ENCODE measurements at places on chromosomes 7 and 10. TPM values are rescaled to one million over a fixed set of nuclear protein-coding genes. Genes with fewer than 3 reads are reported as not detected.

DNA sequence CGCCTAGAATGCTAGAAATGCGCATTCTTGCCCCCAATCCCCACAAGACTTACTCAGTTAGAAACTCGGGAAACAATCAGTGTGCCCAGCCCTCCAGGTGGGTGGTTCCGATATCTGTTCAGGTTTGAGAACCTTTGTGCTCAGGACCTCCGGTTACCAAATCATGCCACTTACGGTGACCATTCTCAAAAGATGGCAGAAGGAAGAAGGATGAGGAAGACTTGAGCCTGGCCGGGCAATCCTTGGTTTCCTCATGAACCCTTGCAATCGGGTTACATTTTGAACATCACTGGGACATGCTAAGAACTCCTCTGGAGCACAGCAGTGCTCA, 52.1 kb downstream of the RBM17 start:
- no peak for DNase-seq

DNA sequence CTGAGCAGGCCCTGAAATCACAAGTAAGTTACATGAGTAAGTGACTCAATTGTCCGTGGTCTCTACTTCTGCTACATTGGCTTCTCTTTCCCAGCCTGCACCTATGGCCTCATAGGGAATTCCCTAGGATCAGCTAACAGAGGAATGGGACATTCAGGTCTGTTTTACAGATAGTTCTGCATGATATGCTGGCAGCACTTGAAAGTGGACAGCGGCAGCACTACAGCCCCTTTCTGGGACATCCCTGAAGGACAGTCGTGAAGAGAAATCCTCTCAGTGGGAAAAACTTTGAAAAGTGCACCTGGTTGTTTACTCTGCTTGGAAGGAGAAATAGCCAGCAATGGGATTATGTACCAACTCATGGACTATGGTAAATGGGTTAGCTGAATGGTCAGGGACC, 293.1 kb upstream of the CACNA2D1 start:
- no peak for DNase-seq

Gene CCDC172
- total RNA-seq: not detected

- DNase-seq: peak; percentile 40
Observed at GRCh38 chr10:24722676-24723385, 856 bp downstream of the ARHGAP21 start.

- no peak for DNase-seq
Observed at GRCh38 chr10:8042721-8043568, 11.5 kb upstream of the GATA3 start.

Gene TACR2
- total RNA-seq: not detected

GRCh38 chr7:80721883-80722615, 83.6 kb downstream of the CD36 start:
- DNase-seq: peak; percentile 92

Gene COMTD1
- 1.6 TPM for total RNA-seq

Gene SYT15
- total RNA-seq: 0.54 TPM

GRCh38 chr10:85914720-85915119, 451.9 kb downstream of the GRID1 start:
- DNase-seq: no peak

DNA sequence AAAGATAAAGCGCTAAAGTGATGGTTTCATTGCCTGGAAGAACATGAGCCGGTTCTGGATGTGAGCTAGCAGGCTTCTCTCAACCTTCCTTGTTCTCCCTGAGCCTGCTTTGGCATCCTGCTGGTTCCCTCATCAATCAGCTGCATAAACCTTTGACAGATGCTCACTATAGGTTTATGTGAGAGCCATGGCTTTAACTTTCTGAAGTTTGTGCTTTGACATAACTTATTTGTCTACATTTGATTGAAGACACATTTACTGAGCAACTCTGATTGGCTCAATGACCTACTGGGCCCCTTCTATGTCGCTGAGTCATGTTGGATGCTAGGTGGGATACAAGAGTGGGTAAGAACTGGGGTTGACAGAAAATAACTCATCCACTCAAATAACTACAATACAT, 192.0 kb downstream of the ADAM12 start:
- DNase-seq: no peak

- peak; percentile 59 for DNase-seq
Observed at GRCh38 chr10:14822879-14823755, 14.7 kb downstream of the CDNF start.

GRCh38 chr7:114356133-114356532, 58.5 kb upstream of the FOXP2 start:
- peak; percentile 40 for DNase-seq

DNA sequence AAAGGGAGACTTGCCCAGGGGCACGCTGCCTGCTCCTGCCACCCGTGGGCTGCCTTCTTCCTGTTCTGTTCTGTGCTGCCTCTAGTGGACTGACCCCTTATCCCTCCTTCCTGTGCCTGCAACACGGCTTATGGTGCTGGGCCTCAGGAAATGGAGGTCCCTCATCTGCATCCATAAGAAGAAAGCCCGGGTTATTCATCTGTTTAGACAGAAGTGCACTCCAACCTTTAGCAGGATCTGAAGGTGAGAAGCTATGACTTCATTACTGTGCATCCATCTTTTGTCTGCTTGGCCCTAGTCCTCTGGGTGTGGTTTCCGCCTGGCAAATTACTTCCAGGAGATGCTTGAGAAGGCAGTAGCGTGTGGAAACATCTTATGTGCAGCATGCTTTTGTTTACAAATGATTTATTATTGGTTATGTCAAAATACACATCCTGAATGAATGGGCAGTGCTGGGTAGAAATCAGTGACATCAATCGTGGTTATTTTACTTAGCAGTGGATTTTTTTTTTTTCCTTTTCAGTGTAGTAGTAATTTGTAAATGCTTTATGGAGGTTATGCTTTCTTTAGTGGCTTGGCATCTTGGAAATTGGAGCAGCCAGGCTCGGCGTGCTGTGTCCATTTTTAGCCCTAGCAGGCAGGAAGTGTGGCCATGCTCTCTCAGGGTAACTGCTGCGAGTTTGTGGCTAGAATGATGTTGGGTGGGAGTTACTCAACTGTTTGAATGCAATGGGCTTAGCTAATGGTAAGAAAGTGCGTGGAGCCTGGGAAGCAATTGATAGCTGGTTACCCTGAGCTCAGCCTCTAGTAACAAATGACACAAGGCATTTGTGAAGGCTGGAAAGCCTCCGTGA, 12.7 kb downstream of the PTPRE start:
- DNase-seq: peak; percentile 37

DNA sequence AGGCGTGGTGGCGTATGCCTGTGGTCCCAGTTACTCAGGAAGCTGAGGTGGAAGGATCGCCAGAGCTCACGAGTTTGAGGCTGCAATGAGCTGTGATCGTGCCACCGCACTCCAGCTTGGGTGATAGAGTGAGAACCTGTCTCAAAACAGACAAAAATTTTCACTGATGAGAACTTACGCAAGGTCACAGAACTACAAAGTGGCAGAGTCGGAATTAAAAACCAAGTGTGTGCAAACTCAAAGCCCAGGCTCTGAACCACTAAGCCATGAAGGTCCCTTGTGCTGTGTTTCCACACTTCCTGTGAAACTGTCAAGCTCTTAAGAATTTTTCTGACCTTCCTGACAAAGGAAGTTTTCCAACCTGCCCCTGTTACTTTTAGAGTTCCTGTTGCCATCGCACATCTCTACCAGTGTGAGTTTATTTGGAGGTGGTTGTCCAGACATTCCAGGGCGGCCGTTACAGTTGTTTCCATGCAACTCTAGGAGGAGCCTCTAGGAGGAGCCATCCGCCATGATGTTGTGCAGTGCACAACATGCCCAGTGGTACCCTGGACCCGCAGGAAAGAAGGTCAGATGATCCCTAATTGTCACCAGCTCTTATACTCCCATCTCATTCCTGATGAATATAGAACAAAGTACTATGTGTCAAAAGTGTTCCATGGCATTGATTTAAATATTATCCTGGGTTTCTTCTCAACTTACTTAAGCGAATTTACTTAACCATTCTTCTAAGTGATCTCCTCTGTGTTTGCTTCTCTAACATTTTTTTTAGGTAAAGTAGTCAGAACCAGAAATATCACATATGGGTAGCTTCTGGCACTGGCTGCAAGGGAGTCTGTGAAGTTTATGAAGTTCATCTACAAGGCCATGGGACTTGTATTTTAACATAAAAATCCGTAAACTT, 49.0 kb upstream of the LYZL1 start:
- DNase-seq: no peak

GRCh38 chr7:158740657-158741293, 36.2 kb upstream of the NCAPG2 start:
- peak; percentile 95 for DNase-seq

GRCh38 chr7:114415064-114415989, 712 bp downstream of the FOXP2 start:
- DNase-seq: no peak

Gene ICA1
- total RNA-seq: not detected

GRCh38 chr7:116464375-116464774, 35.2 kb upstream of the CAV2 start:
- DNase-seq: peak; percentile 80

DNA sequence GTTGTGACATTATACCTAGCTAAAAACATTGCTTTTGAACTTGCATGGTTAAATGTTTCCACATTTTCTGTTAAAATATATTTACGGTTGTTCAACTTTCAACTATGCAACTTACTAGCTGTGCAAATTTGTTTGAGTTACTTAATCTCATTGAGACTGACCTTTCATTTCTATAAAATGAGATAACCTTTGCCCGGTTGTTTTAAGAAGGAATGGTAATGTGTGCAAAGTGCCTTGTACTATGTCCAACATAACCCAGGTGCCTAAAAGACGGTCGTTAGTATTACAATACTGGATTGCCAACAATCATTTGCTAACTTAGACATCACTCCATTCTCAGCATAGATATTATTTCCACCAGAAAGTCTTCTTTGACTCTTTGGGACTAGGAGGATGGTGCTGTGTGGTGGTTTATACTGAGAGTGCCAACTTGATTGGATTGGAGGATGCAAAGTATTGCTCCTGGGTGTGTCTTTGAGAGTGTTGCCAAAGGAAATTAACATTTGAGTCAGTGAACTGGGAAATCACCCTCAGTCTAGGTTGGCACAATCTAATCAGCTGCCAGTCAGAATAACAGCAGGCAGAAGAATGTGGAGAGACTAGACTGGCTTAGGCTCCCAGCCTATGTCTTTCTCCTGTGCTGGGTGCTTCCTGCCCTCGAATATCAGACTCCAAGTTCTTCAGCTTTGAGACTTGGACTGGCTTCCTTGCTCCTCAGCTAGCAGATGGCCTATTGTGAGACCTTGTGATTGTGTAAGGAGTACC, 85.2 kb upstream of the PDSS1 start:
- DNase-seq: no peak

Gene PRPS1L1
- not detected for total RNA-seq

DNA sequence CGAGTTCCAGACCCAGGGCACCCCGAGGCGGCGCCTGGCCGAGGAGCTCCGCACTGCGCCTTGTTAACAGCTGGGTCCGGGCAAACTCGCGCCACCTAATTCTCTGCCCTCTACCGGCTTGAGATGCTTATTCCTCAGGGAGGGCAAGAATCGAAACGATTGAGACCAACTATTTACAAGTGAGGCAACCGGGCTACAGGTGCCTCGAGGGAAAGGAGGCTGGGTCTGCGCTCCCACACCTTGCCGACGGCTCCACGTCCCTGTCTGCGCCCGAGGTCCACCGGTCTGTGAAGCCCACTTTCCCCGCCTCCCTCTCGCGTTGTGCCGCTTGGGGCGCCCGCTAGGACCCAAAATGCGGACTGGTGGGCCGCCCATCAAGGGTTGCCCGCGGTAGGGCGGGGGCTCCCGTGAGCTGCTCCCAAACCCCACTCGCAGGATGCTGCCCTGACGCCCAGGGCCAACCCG, 527 bp downstream of the AKR1B1 start:
- DNase-seq: peak; percentile 34

- DNase-seq: no peak
Observed at GRCh38 chr7:22574754-22575520, 74.9 kb upstream of the STEAP1B start.

Gene PAPSS2
- total RNA-seq: 58.6 TPM

Gene CTBP2
- 74.2 TPM for total RNA-seq

GRCh38 chr7:377080-378040, 87.4 kb downstream of the FOXL3 start:
- DNase-seq: no peak

Gene ZP3
- 0.83 TPM for total RNA-seq

DNA sequence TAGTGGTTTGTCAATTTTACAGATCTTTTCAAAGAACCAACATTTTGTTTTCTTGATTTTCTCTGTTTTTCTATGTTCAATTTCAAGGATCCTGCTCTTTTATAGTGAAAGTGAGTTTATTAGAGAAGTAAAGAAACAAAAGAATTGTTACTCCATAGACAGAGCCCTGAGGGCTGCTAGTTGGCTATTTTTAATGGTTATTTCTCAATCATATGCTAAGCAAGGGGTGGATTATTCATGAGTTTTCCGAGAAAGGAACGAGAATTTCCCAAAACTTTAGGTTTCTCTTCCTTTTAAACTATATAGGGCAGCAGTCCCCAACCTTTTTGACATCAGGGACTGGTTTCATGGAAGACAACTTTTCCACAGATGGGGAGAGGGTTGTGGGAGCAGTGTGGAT, 165.0 kb downstream of the CCSER2 start:
- DNase-seq: no peak

Gene PNLIPRP2
- total RNA-seq: not detected

DNA sequence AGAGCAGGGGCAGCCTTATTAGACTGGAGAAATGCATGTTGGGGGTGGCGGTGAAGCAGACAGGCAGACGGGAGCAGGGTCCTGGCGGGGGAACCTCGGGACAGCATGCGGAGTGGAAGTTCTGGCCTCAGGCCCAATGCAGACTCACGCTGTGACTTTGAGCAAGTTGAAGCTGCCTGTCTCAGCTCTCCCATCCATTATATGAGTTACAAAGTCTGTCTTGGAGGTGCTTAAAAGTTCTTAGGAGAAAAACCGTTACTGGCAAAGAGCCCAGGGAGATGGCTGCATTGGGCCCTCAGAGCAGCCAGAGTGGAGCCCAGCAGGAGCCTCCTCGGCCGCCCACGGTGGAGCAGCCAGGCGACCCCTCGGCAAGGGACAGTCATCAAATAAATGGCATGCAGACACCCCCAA, 509.5 kb downstream of the PLXNA4 start:
- DNase-seq: peak; percentile 48

Gene HOXA3
- total RNA-seq: 0.90 TPM

Gene SLC18A3
- total RNA-seq: not detected

Gene RTKN2
- 0.90 TPM for total RNA-seq

DNA sequence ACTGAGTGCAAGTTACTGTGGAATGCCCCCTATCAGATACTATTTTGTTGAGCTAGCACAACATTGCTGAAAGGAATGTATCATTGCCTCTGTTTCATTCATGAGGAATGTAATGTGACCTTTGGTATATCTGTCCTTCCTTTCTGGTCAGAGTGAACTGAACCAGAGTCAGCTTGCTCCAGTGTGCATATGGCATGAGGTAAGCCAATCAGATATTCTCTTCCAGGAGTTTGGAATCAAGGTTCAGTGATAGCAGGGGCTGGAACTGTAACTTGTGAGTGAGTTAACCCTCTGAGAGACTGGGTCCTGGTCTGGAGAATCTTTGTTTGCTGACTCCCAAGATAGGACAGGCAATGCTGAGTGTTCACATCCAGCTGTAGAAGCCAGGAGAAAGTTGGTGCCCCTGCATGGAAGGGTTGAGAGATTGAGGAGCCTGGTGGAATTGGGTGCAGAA, 45.3 kb upstream of the OSBPL3 start:
- peak; percentile 94 for DNase-seq

DNA sequence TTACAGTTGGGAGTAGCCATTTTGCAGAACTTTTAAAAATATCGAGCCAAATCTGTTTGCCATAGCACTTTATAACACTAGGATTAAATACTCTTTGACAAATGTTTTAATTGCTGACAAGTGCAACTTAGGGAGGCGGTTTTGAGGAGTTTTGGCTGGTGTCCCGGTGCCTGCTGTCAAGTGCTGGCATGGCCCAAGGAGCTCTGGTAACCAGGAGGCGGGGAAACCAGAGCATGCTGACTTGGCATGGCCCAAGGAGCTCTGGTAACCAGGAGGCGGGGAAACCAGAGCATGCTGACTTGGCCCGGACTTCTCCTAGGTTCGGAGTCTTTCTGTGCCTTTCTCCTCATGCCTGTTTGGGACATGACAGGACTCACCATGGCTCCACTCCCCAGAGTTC, 30.8 kb upstream of the ZNF32 start:
- DNase-seq: no peak

Data from IMR-90 (cell line).